ENCODE measurements at places on chromosomes 1 and 21.

DNA sequence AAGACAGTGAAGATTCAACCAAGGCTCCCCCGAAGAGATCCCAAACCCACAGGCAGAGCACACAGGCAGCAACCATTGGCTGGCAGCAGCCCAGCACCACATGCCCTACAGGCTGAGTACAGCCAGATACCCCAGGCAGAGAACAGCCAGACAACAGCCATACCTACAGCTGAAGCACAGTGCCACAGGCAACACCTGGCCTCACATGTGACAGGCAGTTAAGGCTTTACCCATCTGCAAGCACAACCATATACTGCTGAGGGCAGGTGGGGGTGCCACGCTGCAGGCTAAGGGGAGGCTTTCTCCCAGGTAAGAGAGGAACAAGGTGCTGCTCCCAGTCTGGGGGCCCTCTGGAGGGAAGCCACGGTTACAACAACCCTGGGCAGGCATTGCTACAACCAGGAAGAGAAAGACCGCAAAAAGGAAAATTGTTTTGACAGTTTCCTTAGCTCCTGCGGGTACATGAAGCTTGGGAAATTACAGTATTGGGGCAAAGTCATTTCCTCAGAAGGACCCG lies 12.3 kb downstream of the CHIT1 start:
- no peak for DNase-seq

- no peak for DNase-seq
Measured at GRCh38 chr1:40274331-40274730, 16.3 kb downstream of the ZMPSTE24 start.

DNA sequence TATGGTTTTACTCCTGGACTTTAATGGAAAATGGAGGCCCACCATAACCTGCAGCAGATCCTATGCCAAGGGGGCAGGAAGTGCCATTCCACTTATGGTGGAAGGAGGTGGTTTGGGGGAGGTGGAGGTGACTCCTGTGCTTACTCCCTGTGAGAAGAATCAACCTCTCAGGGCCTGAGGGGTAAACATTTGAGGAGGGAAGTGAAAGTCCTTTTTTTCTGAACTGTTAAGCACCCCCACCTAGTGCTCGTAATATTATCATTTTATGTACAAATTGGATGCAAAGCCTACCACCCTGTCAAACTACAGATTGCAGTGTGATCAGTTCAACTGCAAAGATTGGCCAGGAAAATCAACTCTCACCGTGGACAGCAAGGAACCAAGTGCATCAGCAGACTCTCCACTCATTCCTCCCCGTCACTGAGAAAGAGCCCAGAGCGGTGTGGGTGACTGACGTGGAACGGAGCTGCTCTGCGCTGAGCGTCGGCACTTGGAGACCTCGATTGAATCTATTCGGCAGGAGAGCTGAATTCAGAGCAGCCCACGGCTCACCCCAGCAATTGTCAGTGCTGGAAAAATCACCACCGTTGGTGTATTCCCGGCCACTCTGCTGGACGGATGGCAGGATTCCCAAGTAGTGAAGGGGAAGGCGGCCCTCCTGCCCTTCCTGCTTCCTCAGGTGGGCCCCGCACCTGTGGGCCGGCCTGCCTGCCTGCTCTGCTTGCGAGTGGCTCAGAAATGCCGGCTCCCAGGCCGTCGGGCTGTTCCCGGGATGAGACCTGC lies 46.8 kb upstream of the COX20 start:
- DNase-seq, result peak; percentile 26

DNA sequence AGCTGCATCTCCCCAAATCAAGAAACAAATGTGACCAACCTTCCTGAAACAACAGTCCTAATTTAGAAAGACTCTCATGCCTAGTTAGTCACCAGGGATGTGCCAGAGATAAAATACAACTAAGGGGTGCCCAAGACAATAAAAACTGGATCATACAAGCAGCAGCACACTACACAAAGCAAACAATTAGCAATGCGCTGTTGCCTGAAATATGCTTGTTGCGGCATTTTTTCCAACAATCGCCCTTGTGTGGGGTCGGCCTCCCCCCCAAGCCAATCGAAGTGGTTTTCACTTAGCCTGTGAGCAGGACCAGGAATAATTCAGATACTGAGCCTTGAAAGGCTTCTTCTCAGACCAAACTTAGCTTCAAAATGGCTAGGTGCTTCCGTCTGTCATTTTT lies 1.4 kb upstream of the STMN1 start:
- no peak for DNase-seq

- DNase-seq, result no peak
Measured at GRCh38 chr1:214002060-214002459, 14.3 kb downstream of the PROX1 start.

- peak; percentile 11 for DNase-seq
Measured at GRCh38 chr1:4854367-4854766, 200.0 kb downstream of the AJAP1 start.

GRCh38 chr1:31878058-31878457 lies 60.1 kb downstream of the PTP4A2 start:
- no peak for DNase-seq

DNA sequence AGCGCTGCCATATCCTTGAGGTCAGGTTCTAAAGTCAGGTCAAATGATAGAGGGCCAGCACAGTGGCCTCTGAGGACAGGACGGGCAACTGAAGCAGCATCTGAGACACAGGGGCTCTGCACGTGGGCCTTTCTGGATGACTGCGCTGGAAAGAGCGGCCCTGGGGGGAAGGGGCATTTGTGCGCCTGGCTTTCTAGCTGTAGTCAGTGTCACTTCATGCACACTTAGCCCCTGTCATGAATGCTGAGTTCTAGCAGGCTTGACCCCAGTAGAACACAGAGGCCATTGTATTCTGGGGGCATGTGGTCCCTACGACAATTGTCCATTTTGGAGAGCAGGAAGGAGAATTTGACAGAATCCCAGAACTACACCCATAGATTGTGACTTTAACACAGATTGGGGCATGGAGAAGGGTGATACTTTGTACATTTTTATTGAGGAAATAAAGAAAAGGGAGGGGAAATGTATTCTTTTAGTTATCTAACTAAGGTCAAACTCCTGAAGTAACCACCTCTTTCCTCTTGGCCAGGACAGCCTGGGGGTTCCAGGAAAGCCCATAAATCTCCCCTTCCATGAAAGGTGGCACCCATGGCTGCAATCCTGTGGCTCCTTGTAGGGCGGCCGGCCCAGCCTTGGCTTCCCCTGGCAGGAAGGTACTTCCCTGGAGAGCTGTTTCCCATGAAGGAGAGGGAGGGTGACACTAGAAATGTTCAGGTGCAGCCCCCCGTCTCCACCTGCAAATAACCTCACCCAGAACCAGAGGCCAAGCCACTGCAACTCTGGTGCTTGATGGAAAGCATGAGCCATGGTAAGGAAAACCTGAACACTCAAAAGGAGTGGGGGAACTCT lies 34.4 kb downstream of the NTPCR start:
- DNase-seq, result no peak

GRCh38 chr1:39852876-39853275 lies 30.4 kb downstream of the TRIT1 start:
- no peak for DNase-seq

GRCh38 chr1:225653463-225654276 lies 747 bp upstream of the ENAH start:
- peak; percentile 27 for DNase-seq

GRCh38 chr1:21956720-21957552 lies 19.8 kb upstream of the HSPG2 start:
- DNase-seq, result peak; percentile 5

GRCh38 chr21:44800103-44800502 lies 1.5 kb downstream of the UBE2G2 start:
- peak; percentile 68 for DNase-seq

DNA sequence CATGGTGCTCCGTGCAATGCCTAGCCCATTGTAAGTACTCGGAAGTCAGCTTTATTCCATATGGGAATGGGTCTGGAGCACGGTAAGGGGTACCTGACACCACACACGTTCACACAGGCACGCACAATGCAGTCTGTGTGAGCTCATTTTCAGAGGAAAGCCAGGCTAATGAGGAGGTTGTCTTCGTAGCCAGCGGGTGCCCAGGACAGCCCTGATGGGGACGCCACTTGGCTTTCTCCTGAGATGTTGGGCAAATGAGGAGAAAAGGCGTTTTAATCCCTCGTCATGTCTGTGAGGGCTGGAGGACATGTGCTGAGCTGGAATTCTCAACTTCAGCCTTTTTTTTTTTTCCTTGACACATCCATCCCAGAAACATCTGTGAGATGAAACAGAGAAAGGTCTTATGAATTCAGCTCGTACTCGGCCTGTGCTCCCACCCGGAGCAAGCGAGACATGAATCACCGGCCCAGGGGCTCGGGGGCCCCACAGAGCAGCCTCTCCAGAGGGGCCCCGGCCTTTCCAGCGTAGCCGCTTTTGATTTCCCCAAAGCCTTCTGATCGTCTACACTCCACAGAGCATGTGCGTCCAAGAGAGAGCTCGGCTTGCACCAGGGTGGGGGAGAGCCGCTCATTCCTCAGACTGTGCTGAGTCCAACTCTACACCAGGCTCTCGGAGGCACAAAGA lies 125.1 kb downstream of the EPHB2 start:
- DNase-seq, result no peak

- DNase-seq, result no peak
Measured at GRCh38 chr21:14842601-14843000, 222.2 kb downstream of the NRIP1 start.

- peak; percentile 53 for DNase-seq
Measured at GRCh38 chr1:192635041-192635440, 906 bp upstream of the RGS13 start.

DNA sequence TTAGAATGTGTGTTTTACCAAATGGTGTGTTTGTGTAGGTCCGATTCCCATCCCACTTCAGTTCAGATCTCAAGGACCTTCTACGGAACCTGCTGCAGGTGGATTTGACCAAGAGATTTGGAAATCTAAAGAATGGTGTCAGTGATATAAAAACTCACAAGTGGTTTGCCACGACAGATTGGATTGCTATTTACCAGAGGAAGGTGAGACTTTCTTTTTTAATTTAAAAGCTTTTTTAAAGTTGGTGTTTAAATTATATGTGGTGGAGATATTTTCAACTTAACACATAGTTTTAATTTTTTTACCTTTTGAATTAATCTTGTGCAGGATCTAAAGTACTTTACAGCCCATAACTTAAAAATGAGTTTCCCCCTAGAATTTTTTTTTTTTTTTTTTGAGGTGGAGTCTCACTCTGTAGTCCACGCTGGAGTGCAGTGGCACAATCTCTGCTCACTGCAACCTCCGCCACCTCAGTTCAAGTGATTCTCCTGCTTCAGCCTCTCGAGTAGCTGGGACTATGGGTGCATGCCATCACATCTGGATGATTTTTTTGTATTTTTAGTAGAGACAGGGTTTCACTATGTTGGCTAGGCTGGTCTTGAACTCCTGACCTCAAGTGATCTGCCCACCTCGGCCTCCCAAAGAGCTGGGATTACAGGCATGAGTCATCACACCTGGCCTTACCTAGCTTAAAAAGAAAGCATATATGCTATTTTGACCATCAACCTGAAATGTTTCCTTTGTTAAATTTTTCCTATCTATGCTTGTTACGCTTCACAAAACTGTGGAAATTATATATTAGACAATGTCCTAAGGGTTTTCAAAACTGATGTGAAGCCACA lies 70.3 kb downstream of the PRKACB start:
- DNase-seq, result no peak

GRCh38 chr1:53639996-53640700 lies 98.8 kb downstream of the GLIS1 start:
- DNase-seq, result no peak

DNA sequence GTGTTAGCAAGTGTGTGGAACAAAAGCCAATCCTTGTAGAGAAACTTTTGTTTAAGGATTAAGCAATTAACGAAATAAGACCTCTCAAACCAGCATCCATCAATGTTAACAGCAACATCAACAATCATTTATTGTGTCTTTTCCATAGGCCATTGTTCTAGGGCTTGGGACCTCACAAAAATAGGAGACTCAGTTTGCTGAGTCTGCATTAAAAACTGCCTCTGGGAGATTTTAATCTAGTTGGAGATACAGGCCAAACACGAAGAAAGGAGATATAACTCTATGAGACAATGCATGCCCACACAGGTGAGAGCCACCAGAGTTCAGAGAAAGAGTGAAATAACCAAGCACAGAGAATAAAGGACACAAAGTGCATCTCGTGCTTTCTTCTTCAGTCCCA lies 14.4 kb upstream of the SELP start:
- no peak for DNase-seq

DNA sequence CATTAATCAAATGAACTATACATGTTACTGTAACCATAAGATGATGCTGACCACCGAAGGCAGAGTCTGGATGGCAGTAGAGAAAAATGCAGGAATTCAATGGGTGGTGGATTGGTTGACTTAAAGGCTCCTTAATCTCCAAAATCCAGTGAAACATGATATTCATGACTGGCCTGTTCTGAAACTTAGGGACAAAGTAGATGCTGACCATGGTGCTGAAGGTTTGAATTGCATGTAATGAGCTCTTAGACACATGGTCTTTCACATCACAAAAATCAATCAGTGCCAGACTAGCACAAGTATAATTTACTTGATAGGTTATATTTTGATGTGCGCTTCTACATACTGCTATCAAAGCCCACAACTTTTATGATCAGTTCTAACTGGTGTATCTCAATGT lies 30.9 kb upstream of the NTMT2 start:
- no peak for DNase-seq

GRCh38 chr1:60890664-60891063 lies 191.7 kb upstream of the NFIA start:
- DNase-seq, result no peak

DNA sequence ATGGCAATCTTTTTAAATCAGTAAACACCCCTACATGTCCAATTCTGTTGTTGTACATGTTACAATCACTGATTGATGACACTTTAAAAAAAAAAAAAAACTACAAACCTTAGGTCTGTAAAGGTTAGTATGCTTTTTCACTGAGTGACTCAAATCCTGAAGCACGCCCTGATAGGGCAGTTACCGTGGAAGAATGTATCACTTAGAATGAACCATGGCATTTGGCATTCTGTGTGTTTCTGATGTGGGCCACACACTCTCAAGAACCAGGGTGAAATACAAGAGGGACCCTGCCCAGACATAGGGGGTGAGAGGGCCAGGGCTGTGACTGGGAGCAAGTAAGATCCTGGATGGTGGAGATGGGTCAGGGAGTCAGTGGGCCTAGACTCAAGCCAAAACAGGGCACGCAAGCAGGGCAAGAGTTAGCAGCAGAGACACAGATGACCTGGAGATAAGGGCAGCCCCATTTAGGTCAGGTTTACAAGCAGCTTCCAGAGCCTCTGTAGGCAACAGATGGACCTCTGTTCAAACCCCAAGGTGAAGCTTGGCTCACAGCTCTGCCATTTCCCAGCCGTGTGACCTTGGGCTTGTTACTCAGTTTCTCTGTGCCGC lies 47.6 kb upstream of the DMRTB1 start:
- no peak for DNase-seq

GRCh38 chr1:89276690-89277089 lies 4.0 kb upstream of the GBP5 start:
- DNase-seq, result no peak

- DNase-seq, result no peak
Measured at GRCh38 chr1:209105701-209106100, 477.8 kb upstream of the CAMK1G start.

DNA sequence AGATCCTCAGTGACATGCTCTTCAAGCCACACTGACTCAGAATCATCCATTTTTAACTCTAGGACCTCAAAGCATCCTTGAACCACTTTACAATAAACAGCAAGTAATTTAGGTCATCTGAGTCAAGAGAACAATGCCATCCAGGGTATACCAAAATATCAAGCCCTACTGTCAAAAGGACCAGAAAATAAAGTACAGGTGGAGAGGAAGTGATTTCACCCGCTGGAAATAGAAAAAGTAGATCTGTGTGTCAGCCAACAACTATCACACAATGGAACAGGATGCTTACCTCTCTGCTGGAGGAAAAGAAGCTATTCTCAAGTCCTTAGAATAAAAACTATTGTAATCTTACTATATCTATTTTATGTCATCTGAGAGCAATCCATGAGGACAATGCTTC lies 37.0 kb downstream of the RERE start:
- peak; percentile 79 for DNase-seq

GRCh38 chr21:42406201-42406621 lies 2.5 kb downstream of the UBASH3A start:
- DNase-seq, result peak; percentile 13
